AG04449 (cell line): ENCODE measurements at places on chromosomes 3 and 15.

DNA sequence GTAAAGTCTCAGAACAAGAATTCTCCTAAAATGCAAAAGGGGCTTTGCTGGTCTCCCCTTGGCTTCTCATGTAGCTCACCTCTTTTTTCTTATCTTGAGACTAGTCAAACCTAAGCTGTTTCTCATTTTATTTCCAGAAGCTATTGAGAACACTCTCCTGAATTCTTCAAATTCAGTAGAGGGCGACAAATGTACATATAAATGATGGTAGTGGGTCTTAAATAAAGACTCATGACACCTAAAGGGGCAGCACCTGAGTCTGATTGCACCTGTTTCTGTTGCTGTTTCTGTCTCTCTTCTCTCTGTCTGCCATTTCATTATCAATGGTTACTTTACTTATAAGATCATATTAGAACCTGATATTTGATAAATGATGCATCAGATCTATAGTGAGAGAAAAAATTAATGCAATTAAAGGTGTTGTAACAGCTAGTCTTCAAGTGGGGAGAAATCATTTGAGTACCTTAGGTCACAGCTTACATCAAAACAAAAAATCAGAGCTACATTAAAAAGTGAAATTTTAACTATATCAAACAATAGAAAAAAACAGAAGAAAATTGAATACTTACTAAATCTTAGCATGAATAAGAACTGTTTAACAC is 7.0 kb downstream of the ADIPOQ start:
- no peak for DNase-seq

DNA sequence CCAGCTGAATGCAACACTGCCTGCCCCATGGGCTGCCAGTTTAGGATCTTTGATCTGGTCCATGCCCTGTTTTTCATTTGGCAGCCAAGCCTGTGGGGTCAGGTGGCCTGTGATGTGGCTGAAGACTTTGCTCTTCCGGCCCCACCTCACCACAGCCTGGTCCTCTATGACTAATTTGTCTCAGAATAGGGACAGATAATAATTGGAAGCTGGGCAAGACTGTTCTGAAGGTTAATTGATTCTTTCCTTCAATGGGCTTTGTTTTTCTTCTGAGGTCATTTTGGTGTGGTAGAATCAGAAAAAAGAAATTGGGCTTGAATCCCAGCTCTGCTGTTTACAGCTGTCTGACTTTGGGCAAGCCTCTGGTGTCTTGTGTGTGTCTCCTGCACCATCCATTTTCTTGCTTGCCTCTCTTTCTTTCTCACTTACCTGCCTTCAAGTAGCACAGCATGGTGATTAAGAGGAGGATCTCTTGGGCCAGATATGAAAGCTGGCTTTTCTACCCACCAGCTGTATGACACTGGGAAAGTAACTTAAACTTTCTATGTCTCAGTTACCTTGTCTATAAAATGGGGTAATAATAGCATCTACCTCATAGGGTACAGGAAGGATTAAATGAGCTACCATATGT is 24.2 kb downstream of the ABHD2 start:
- DNase-seq, result no peak

DNA sequence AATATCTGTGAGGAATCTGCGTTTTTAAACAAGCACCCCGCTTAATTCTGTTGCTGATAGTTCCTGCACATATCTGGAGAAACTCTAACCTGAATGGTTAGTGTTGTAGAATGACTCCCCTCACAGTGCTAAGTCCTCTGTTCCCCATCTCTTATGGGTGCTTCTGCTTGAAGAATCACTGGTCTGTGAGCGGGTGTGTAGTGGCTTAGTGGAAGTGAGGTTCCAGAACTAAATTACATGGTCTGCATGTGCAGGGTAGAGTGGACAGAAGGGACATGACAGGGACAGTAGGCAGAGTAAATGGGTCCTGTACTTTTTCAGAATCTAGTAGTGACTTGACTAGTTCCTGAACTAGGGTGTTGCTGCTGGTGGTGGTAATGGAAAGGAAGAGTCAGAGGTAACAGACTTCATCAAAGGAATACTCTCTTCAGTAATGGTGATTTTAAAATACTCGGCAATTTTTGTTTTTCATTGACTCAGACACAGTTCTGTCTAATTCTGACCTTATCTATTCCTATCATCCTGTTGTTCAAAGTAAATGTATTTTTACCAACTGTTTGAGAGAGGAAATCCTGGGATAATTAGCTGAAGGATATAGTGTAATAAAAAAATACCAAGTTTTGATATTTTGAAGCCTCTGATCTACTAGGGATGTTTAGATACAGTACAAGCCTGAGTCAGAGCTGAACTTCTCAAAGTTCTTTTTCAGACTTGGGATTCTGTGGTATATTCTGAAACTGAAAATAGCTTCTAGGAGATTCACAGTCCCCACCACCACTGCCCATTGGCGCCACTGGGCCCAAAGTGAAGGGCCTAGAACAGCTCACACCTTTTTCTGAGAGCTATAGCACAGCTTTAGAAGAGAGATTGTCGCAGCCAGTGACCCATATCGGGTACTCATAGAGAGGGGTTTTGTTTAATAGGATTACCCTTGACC is 55.5 kb downstream of the FNDC3B start:
- DNase-seq, result no peak

DNA sequence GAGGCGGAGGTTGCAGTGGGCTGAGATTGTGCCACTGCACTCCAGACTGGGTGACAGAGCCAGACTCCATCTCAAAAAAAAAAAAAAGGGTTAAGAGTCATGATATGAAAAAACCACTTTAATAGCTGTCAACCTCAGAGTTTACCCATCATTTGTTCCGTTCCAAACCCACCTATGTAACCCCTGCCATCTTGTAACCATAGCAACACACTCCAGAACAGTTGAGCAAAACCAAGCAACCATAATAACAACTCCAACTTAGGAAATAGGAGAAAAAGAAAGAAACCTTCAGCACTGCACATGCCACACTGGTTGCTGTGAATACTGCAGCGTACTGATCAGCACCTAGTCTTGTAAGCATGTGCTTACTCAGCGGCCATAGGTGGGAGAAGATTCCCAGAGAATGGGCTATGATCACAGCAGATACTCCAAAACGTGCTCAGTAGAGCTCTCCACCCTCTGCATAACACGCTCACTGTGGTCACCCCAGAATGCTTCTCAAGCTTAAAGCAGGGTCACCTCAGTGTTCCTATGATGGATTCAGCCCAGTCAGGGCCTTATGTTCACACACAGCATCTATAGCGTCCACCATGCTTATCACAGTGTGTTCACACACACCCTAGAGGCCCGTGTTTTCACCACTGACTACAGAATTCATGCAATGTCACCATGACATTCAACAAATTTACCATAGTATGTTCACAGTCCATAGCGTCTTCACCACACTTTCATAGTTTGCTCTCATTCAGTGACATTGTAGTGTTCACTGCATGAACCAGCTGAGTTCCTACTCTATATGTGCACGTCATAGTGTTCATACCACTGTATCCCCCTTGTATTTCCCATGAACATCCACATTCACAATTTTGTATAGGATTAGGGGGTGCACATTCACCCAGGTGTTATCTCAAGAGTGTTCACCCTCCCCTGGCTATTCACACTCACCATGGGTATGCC is 6.5 kb upstream of the CILP start:
- DNase-seq, result no peak

- no peak for DNase-seq
Observed at GRCh38 chr3:179000659-179001058, 71.0 kb downstream of the ZMAT3 start.

DNA sequence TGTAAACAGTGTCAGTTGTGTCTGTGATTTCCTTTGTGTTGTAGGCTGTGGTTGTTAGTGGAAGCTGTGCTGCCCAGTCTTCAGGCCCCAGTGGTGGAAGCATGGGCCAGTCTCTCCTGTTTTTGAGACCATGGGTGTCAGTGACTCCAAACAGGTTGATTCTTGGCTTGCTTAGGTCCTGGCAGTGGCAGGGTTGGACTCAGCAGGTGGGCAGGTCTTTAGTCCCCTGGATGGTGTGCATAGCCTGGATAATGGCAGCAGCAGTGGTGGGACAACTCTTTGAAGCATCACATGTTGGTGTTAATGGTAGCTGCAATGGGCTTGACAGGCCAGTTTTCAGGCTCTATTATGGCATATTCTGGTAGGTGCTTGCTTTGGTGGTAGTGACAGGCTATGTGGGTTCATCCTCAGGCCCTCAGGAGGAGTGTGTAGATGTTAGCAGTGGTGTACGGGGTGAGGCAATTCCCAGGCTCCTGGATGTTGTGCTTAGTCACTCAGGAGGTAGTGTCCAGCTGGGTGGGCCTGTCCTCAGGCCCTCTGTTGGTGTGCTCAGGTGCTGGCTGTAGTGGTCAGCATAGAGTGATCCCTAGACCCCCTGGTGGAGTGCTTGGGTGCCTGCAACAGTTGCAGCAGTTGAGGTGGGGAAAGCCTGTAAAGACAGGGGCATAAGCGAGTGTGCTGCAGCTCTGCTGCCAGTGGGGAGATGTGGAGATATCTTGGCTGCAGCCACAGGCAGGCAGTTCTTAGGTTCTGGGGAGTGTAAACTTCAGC is 596.7 kb downstream of the PDCD6IP start:
- DNase-seq, result no peak

- DNase-seq, result no peak
Observed at GRCh38 chr3:105999856-106000255, 131.0 kb upstream of the CBLB start.
